ENCODE measurements at places on chromosomes 4 and X.
A peak's percentile ranks its signal among the peaks of the same experiment; 100 is the strongest.

GRCh38 chrX:47644557-47645091, 5.7 kb downstream of the ELK1 start:
- DNase-seq = no peak

DNA sequence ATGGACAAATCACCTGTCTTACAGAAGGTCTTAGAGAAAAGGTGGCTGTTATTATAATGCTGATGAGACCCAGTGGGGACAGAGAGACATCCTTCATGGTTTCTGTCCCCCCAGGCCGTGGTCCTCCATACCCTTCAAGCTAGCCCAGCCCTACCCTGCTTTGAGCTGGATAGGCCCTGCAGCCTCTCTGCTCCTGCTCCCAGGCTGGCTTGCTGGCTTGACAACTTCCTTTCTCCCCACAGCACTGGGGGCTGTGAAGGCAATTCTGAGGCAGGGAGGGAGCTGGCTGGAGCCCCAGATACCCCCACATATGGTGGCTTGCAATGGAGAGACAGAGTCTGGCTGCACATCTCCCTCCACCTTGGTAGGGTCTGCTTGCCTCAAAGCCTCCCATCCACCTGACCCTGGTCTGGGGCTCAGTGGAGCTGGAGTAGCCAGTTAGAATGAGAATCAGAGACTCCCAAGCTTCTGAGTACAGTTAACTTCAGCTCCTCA, 118.2 kb downstream of the PJA1 start:
- no peak for DNase-seq

- no peak for DNase-seq
Observed at GRCh38 chr4:124590480-124590879, 122.1 kb downstream of the ANKRD50 start.

DNA sequence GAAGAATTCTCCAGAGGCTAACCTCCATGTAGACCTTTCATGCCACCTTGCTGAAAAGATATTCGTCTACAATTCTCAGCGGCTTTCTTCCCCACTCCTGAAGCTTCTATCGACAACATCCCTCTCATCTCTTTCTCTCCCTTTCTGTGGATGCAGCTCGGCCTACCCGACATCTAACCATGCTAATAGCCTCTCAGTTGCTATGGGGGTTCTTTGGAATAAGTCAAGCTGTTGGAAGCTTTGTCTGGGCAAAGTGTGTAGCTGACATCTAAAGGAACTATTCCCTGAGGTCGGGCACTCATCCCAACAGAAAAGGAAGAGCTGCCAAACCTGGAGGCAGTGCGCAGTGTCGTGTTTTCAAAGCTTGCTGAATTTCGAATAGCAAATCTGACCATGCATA, 192.1 kb downstream of the RBMX2 start:
- no peak for DNase-seq

DNA sequence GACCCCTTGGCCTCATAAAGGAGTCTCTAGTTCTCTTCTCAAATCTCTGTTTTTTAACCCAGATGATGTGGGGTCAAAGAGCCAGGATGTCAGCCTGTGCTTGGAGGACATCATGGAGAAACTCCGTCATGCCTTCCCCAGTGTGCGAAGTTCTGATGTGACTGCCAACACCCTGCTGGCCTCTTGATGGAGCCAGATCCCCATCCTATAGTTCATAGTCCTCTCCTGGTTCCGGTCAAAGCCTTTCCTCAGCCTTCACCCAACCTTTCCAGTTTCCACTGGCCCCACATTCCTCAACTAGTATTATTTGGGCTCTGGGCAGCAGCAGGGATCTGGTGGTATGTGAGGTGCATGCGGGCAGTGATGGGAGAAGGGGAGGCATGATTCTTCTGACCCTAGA, 30.7 kb downstream of the TAF7L start:
- peak; percentile 14 for DNase-seq

DNA sequence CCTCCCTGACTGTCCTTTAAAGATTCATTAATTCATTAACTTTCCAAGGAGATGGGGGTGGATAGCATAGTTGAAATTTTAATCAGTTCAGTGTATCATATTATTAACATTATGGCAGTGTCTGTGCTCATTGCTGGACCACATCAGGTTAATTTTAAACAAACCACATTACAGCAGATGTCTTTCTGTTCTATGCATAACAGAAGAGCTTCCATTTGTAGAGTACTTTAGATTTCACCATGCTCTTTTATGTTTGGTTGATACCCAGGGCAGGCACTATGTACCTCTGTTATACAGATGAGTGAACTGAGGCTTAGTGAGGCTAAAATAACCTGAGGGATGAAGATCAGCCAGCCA, 41.1 kb downstream of the AFF2 start:
- no peak for DNase-seq

GRCh38 chr4:82038936-82039335, 334.9 kb downstream of the HNRNPD start:
- no peak for DNase-seq

GRCh38 chr4:169906104-169906503, 120.1 kb downstream of the MFAP3L start:
- no peak for DNase-seq

DNA sequence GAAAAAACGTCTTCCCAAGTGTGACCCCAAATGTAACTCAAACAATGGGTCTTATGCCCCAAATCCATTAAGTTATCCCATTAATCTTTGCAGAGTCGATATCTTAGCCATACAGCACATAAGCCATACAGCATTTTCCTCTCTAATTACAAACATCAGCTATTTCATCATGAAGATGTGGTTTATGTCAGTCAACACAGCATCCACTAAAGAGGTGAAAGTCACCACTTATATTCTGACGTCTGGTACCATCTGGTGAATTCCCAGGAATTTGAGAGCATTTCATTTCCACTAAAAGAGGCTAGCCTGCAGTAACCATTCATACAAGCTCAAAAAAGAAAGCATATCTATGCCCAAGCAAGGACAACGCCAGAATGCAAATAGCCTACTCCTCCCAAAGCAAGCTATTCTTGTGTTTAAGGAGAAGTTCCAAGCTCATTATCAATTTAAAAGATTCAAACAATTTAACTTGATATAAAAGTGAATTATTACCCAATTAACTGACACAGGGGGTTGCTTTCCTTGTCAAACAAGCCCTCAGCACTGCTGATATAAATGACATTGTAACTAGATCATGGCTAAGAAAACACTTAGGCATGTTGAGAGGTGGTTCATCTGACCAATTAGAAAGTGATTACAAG, 203.3 kb downstream of the ANTXR2 start:
- DNase-seq = no peak

DNA sequence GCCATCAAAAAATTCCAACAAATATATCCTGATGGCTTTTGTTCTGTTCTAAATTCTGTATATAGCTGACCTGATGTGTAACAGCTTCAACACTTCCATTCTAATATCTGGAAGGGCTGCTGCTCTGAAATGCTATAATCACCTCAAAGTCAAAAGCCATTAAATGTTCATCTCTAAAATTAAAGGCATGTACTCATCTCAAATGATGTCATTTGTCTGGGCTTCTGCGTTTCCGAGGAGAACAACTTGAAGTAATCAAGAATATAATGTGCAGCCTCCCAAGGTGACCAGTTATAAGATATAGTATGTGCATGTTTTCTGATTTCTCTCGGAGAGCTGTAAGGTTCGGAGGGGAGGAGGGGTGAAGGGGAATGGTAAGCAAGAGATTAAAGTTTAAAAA, 237.6 kb downstream of the SCFD2 start:
- no peak for DNase-seq

- DNase-seq = peak; percentile 95
Observed at GRCh38 chr4:76949276-76950051, at the start of gene SEPTIN11. TSS of gene SEPTIN11 (plus strand) at chr4:76949752. CDS start at chr4:76949904, 152 bp downstream.

DNA sequence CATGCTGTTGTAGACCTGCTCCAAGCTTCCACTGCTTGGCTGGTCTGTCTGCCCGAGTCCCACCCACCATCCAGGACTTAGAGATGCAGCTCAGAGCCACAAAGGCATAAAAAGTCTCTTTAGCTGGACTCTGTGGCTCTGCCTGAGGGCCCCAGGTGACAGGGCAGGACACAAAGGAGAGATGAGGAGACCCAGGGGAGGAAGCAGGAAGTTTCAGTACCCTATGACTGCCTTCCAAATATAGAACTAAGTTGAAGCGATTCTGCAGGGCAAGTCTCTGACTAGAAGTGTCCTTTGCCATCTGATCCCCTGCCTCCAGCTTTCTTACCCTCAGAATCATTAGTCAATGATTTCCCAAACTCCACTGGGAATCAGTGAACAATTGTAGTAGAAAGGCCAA, 11.2 kb upstream of the CXCR3 start:
- no peak for DNase-seq

- DNase-seq = no peak
Observed at GRCh38 chr4:17528551-17529165, 13.7 kb downstream of the CLRN2 start.

GRCh38 chr4:98501383-98501782, 157.0 kb downstream of the TSPAN5 start:
- no peak for DNase-seq

- peak; percentile 22 for DNase-seq
Observed at GRCh38 chr4:62003695-62004094, 803.6 kb downstream of the ADGRL3 start.

GRCh38 chrX:70998411-70999027, 67.6 kb upstream of the SLC7A3 start:
- DNase-seq = no peak

DNA sequence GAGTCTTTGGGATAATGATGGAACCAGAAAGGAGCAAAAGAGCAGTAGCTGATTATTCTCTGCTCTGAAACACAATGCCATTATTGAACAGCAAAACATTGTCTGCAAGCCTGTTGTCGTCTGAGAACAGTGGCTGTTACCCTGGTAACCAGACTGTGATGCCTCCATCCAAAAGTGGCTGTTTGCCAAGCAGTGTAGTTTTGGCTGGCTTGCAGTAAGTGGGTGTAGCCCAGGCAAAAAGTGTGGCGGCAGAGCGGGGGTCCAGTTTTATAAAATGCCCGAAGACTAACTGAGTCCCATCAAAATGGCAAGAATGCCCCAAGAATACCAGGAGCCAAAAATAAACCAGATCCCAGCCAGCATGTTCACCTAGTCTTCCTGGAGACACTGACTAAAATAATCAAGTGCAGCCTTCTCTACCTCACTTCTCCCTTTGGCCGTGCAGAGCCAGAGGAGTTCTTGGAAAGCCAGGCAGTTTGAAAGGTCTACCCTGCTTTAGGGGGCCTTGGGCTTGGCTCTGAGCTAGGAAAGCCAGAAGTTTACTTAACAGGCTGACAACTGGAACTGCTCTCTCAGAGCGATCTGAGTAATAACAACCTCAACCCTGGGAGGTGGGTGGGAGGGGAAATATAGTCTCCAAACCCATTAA, 2.6 kb downstream of the PLP1 start:
- peak; percentile 45 for DNase-seq

DNA sequence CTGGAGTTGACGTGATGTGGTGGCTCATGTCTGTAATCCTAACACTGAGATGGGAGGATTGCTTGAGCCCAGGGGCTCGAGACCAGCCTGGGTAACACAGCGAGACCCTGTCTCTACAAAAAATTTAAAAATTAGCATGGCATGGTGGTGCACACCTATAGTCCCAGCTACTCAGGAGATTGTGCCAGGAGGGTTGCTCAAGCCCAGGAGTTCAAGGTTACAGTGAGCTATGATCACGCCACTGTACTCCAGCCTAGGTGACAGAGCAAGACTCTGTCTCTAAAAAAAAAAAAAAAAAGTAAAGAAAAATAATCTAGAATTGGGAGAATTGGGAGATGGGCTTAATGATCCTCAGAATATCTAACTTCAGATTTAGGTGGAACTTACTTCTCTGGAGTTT, 51.1 kb downstream of the MSN start:
- no peak for DNase-seq

DNA sequence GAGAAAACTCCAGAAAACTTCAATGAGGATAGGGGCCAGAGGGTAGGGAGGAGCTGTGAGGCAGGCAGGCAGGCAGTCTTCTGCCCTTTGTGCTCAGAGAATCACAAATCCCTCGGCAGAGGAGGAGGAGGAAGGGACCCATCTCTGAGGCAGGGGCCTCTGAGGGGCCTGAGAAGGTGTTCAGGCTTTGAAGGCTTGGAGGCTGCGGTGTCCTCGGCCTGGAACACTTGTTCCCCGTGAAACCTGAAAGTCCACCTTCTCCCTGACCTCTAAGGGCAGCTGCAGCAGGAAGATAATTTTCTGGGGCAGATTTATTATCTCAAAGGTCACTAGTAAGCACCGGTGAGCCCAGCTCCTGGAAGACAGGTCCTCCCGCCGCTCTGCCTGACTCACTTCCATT, 200.3 kb upstream of the BCOR start:
- no peak for DNase-seq

GRCh38 chr4:152126238-152126637, 365.4 kb upstream of the GATB start:
- no peak for DNase-seq

- no peak for DNase-seq
Observed at GRCh38 chrX:132855780-132856341, 102.6 kb downstream of the HS6ST2 start.

DNA sequence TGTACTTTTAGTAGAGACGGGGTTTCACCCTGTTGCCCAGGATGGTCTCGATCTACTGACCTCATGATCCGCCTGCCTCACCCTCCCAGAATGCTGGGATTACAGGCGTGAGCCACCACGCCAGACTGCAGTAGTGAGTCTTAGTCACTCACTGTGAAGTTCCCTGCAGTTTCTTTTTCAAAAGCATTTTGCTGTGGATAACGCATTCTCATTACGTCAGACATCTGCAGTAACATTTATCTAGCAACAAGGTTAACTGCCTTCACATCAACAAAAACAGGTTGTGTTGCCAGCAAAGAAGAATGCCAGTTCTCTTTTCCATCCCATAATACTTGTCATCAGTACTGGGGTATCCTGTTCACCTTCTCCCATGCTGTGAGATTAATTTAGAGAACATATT, 164.6 kb downstream of the DHRSX start:
- no peak for DNase-seq

DNA sequence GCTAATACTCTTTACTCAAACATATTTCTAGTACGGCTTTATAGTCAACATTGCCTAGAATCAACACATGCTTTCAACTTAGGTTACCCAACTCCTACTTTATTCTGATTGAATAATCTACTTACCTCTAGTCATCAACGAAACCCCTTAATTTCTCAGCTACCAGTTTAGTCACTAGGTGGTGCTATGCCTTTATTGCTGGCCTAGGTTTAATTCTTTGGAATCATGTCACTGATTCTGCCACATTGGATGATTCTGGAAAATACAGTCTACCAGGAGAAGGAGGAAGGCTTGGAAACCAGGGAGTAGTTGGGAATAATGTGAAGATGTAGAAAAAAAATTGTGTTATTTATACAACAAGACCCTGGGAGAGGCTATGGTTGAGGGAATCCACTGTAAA, 167.7 kb downstream of the DCAF12L2 start:
- peak; percentile 1 for DNase-seq

DNA sequence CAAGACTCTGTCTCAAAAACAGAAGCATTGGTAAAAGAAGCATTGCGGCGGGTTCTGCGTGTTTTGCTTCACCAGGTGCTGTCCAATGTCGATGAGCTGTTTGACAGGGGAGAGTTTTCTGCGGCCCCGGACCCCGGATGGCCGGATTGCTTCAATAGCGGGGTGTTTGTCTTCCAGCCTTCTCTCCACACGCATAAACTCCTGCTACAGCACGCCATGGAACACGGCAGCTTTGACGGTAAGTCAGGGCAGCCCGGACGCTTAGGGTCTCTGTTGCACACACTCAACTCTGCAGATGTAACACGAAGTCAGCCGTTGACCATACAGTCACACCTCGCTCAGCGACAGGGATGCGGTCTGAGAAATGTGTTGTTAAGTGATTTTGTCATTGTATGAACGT, 26.2 kb downstream of the GYG2 start:
- no peak for DNase-seq

Measured in COLO829 (cell line).